ENCODE measurements at places on chromosomes 2 and 18.

DNA sequence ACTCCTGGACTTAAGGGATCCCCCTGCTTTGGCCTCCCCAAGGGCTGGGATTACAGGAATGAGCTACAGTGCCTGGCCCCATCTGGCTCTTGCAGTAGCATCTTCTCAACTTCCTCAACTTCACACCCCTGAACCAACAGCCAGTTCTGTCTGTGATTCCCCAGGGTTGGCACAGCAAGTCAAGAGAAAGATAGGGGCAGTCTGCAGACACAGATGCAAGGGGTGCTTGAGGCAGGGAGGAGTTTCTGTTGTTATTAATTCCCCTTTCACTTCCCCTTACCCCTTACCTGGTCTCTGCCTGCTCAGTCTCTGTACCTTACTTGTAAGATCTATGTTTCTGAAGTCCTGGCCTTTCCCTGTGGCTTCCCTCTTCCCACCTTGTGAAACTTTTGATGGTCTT is 54.1 kb upstream of the MEX3C start:
- H3K4me1 ChIP-seq = no peaks in the 10 kb centered on the region
- H3K36me3 ChIP-seq = no peaks in the 10 kb centered on the region
- H3K27me3 ChIP-seq = no peaks in the 10 kb centered on the region

GRCh38 chr18:45976974-45977373 is 9.8 kb upstream of the EPG5 start:
- H3K36me3 ChIP-seq = no peaks in the 10 kb centered on the region
- no peak for DNase-seq
- H3K4me3 ChIP-seq = no peak overlapping the region
- no peak overlapping the region for H3K27ac ChIP-seq
- no peaks in the 10 kb centered on the region for H3K27me3 ChIP-seq
- H3K4me1 ChIP-seq = no peaks in the 10 kb centered on the region

DNA sequence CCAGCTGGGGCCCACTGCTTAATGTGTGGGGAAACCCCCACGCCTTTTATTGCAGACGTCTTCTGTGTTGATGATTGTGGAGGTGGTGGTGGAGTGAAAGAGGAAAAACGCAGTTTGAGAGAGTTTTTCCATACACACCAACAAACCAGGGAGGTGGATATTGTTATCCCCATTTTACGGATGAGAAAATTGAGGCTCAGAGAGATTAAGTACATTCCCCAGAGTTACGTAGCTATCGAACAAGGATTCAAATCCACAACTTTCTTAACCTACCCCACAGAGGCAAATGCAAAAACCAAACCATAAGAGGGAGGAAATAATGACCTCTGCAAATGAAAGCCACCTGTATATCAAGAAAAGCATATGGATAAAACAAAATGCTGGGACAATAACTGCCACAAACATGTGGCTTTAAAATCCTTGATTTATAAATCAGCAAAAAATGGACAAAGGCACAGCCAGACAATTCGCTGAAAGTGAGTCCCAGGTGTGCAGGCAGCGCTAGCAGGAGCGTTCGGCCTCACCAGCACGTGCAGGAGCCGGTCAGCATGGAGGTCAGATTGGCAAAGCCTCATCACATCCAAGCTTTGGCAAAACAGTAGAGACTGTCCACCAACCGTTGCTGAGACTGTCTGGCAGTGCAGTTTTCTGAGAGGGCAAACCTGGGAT is 12.6 kb upstream of the RAB17 start:
- no peak for DNase-seq
- H3K36me3 ChIP-seq = no peaks in the 10 kb centered on the region
- peak overlapping the region; percentile 70 for H3K27ac ChIP-seq
- H3K4me1 ChIP-seq = peaks cover 36% of the 10 kb centered on the region

DNA sequence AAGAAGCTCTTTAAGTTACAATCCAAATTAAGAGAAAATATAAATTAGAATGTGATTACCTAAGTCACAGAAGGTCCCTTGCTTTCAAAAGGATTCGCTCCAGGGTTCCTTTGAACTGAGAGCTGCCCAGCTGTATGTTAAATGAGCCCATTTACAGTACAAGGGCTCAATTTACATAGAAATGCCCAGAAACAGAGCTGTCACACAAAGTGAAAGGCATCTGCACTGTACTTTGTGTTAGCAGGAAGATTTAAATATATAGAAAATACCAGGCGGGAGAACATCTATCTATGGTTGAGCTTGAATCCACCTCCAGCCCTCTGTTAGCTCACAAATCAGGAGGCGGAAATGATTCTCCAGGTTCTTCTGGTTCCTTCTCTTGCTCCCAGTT is 272.9 kb downstream of the PAX3 start:
- H3K27me3 ChIP-seq = peaks cover 3% of the 10 kb centered on the region
- no peaks in the 10 kb centered on the region for H3K36me3 ChIP-seq
- H3K4me3 ChIP-seq = no peak overlapping the region
- H3K4me1 ChIP-seq = no peaks in the 10 kb centered on the region
- no peak for DNase-seq

DNA sequence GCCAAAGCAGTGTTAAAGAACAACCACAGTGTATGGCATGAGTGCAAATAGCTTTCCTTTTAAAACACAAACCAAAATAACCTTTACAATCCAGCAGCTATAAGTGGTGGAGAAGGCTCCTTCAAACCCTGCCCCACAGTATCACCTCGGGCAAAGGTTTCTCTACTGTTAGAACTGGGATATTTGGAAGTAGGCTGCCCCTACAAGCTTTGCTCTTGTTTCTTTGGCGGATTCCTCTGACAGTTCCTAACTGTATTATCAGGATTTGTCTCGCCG is 214.8 kb downstream of the ZNF521 start:
- no peak for DNase-seq
- H3K4me3 ChIP-seq = no peak overlapping the region
- no peaks in the 10 kb centered on the region for H3K27me3 ChIP-seq
- H3K36me3 ChIP-seq = peaks cover 2% of the 10 kb centered on the region

DNA sequence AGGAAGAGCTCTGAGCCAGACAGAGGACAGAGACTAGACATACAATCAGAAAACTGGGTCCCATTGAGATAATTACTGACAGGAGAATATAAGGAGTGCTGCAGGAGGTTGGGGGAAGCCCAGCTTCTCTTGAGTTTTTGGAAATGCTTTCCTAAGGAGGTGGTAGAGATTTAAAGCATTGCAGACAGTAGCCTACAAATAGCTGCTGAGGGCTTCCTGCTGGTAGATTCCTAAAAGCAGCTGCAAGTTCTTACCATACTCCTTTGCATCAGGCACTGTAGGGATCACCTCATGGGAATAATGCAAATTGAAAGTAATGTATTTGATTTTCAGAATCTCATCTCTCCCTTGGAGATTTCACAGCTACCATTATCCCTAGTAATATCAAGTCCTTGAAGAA is 902.6 kb upstream of the GCFC2 start:
- no peaks in the 10 kb centered on the region for H3K27me3 ChIP-seq
- H3K4me3 ChIP-seq = no peak overlapping the region
- no peak for DNase-seq
- H3K4me1 ChIP-seq = no peaks in the 10 kb centered on the region
- no peak overlapping the region for H3K27ac ChIP-seq

GRCh38 chr2:195162918-195163317 is 494.1 kb upstream of the SLC39A10 start:
- H3K27ac ChIP-seq = no peak overlapping the region
- no peak overlapping the region for H3K4me3 ChIP-seq
- no peaks in the 10 kb centered on the region for H3K36me3 ChIP-seq
- no peaks in the 10 kb centered on the region for H3K27me3 ChIP-seq

DNA sequence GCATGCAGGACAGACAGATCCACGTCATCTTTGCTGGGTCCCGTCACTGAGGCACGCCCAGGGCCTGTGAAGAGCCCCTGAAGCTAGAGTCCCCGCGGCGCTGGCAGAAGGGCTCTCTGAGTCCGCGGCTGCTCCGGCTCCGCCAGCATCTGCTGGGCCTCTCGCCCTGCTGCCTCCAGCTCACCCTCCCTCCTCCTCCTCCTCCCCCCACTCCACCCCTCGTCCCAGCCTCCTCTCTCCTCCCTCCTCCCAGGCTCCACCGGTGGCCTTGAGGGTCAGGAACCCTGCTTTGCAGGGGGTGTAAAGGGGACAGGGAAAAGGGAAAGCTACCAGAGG is at the start of gene TNS1:
TSS of gene TNS1 (minus strand) at position 151 of the 336 bp plus-strand sequence. CDS start at position 28, 123 bp downstream.
- DNase-seq = peak; percentile 81
- peaks cover 50% of the 10 kb centered on the region for H3K4me1 ChIP-seq
- H3K36me3 ChIP-seq = no peaks in the 10 kb centered on the region
- peak within 1 kb of the TSS; percentile 31 for H3K4me3 ChIP-seq
- peak within 1 kb of the TSS; percentile 85 for H3K27ac ChIP-seq
- H3K27me3 ChIP-seq = peaks cover 5% of the 10 kb centered on the region

DNA sequence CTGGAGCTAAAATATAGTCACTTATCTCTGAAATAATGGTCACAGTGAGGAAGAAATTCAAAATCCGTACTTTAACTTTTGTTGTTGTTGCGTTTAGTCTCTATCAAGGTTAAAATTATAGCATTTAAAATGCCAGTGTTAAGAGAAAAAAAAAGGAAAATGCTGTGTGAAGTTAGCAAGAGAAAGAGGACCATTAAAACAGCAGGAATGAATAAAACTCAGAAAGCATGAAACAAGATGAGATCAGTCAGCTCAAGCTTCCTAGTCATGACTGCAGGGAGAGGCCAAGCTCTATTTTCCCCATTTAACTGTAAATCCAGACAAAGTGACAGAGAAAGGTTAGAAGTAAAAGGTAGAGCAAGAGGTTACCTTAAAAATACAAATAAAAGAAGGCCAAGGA is 281.7 kb upstream of the ATP5MC3 start:
- no peaks in the 10 kb centered on the region for H3K27me3 ChIP-seq
- no peak overlapping the region for H3K4me3 ChIP-seq
- DNase-seq = no peak
- no peaks in the 10 kb centered on the region for H3K36me3 ChIP-seq

DNA sequence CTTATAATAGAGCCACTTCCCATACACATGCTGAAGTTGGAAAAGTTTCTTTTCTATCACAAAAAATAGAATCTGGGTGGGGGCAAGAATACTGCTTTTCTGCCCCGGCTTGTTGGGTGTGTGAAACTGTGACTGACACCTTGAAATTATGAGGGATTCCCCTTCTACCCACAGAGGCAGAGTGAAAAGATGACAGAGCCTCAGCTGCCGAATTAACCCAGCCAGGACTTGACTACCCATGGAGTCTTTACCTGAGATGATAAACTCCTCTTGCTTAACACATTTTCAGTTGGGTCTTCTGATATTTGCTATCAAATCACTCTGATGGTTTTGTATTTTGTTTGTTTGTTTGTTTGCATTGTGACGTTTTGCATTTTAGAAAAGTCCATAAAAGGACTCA is 66.0 kb upstream of the PMAIP1 start:
- H3K4me3 ChIP-seq = no peak overlapping the region
- H3K27me3 ChIP-seq = peaks cover 3% of the 10 kb centered on the region
- H3K27ac ChIP-seq = no peak overlapping the region
- no peaks in the 10 kb centered on the region for H3K4me1 ChIP-seq
- no peak for DNase-seq

DNA sequence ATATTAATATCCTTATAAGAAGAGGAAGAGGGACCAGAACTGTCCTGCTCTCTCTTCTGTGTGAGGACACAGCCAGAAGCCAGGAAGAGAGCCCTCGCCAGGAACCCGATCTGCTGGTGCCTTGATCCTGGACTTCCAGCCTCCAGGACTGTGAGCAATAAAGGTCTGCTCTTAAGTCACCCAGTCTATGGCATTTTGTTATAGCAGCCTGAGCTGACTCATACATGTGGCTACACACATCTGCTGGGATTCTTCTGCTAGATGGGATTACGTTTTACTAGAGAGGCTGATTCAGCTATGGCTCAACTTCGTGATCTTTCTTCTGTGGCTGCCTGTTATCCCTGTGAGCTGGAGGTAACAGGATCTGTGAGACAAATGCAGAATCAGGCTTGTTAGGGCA is 29.6 kb downstream of the ARL4C start:
- H3K27me3 ChIP-seq = peaks cover 6% of the 10 kb centered on the region
- no peak for DNase-seq
- no peaks in the 10 kb centered on the region for H3K4me1 ChIP-seq
- H3K36me3 ChIP-seq = no peaks in the 10 kb centered on the region

DNA sequence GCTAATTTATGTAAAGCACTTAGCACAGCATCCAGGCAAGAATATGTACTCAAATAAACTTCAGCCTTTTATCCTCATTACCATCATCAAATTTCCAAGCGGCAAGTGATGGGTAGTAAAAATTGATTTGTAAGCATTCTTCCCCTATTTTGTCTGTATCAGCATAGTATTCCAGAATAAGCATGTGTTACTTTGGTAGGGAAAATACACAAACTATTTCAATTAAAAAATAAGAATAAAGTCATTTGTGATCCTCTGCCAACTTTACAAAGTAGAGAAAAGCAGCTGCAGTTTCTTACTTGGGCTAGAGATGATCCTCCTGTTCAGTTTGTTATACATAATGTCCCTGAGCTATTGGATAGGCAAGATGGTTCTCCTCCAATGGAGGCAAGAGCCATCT is 493.2 kb downstream of the ZEB2 start:
- no peak for DNase-seq
- H3K4me3 ChIP-seq = no peak overlapping the region
- H3K27me3 ChIP-seq = no peaks in the 10 kb centered on the region
- H3K4me1 ChIP-seq = no peaks in the 10 kb centered on the region

Data from muscle of leg (tissue), 16 donors.